ENCODE measurements at places on chromosomes 16 and 17. TPM values are rescaled to one million over a fixed set of nuclear protein-coding genes. Genes with fewer than 3 reads are reported as not detected.

The CYLD gene
- total RNA-seq = 33.9 TPM

The KIF2B gene
- not detected for total RNA-seq

- no peaks in the 10 kb centered on the region for H3K27me3 ChIP-seq
- no peaks in the 10 kb centered on the region for H3K36me3 ChIP-seq
- no peak for DNase-seq
- H3K4me3 ChIP-seq = no peak overlapping the region
- H3K27ac ChIP-seq = no peak overlapping the region
- no peaks in the 10 kb centered on the region for H3K4me1 ChIP-seq
Observed at GRCh38 chr17:51746421-51746820, 412.1 kb downstream of the CA10 start.

The EDC4 gene
- total RNA-seq = 71.9 TPM

The CACNA1H gene
- 10.8 TPM for total RNA-seq

The TAF15 gene
- 74.9 TPM for total RNA-seq

GRCh38 chr17:49486012-49486641 lies 9.0 kb upstream of the NGFR start:
- no peak overlapping the region for H3K27ac ChIP-seq
- no peak overlapping the region for H3K4me3 ChIP-seq
- H3K27me3 ChIP-seq = no peaks in the 10 kb centered on the region
- no peaks in the 10 kb centered on the region for H3K4me1 ChIP-seq
- DNase-seq = no peak

The TRIM47 gene
- 63.3 TPM for total RNA-seq

DNA sequence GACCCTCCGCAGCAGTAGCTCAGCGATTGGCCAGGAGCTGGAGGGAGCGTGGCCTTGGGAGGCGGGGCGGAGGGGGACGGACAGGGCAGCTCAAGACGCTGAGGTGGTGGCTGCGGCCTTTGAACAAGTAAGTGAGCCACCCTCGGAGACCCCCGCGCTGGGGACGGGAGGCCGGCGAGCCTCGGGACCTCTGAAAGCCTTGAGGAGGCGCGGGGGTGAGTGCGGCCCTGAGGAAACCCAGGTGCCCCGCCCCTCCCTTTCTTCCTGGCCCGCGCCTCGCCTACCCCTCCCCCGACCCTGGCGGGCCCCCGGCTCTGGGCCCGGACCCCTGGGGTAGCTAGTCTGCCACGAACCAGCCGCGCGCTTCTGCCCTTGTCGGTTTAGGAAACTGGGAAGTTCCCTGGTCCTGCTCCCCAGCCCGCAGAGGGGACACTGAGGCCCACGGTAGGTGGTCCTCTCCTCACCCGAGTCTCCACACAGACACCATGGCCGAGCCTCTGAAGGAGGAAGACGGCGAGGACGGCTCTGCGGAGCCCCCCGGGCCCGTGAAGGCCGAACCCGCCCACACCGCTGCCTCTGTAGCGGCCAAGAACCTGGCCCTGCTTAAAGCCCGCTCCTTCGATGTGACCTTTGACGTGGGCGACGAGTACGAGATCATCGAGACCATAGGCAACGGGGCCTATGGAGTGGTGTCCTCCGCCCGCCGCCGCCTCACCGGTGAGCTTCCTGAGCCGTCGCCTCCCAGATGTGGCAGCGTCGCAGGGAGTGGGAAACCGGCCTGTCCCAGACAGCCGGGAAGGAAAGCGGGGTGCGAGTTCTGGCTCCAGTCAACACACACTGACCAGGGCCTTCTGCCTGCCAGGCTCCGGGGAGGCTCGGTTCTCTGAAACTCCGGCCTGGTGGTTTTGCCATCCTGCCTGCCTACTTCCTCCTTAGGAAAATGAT lies at the start of gene MAPK7:
TSS of gene MAPK7 (plus strand) at position 83 of the 945 bp plus-strand sequence. CDS start at position 486, 403 bp downstream.
- H3K27me3 ChIP-seq = no peaks in the 10 kb centered on the region
- H3K4me1 ChIP-seq = peaks cover 55% of the 10 kb centered on the region
- H3K36me3 ChIP-seq = no peaks in the 10 kb centered on the region
- DNase-seq = no peak
- peak within 1 kb of the TSS; percentile 95 for H3K4me3 ChIP-seq

The IGSF6 gene
- total RNA-seq = 0.74 TPM

DNA sequence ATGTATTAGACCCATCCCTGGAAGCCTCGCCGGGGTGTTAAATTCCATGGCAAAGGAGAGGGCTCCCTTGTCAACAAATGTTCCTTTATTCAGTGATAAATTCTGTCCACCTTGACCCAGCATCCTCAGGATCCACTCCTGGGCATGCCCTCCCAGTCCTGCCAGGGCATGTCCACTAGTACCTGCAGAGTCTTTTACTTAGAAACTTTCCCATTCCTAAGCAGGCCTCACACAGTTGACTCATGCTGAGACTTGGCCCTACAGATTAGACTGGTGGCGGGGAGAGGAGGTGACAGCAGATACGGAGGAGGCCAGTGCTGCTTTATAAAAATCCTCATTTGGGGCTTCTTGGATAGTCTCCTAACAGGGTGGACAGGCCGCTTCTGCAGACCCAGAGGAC lies 88.8 kb downstream of the CYLD start:
- DNase-seq = peak; percentile 56
- no peaks in the 10 kb centered on the region for H3K4me1 ChIP-seq
- H3K4me3 ChIP-seq = no peak overlapping the region
- no peak overlapping the region for H3K27ac ChIP-seq
- H3K36me3 ChIP-seq = no peaks in the 10 kb centered on the region

The MMP28 gene
- total RNA-seq = 32.2 TPM

- H3K4me3 ChIP-seq = no peak overlapping the region
- no peak overlapping the region for H3K27ac ChIP-seq
- DNase-seq = no peak
- no peaks in the 10 kb centered on the region for H3K27me3 ChIP-seq
- no peaks in the 10 kb centered on the region for H3K4me1 ChIP-seq
- no peaks in the 10 kb centered on the region for H3K36me3 ChIP-seq
Observed at GRCh38 chr17:67311575-67311974, 54.8 kb downstream of the PSMD12 start.
